Activated T-helper 2 cell treated with anti-CD3 and anti-CD28 coated beads, Interferon-gamma antibody, Interleukin-2, Interleukin-4, amounts not matched to agents 10 μg/mL and 5 μg/mL and 100 μg/mL, durations not matched to agents 14 hours and 24 hours and 36 hours (primary cell): ENCODE measurements at places on chromosomes 2 and 18.
A peak's percentile ranks its signal among the peaks of the same experiment; 100 is the strongest.

GRCh38 chr2:46390036-46390435 is 89.3 kb upstream of the TMEM247 start:
- no peak for DNase-seq

DNA sequence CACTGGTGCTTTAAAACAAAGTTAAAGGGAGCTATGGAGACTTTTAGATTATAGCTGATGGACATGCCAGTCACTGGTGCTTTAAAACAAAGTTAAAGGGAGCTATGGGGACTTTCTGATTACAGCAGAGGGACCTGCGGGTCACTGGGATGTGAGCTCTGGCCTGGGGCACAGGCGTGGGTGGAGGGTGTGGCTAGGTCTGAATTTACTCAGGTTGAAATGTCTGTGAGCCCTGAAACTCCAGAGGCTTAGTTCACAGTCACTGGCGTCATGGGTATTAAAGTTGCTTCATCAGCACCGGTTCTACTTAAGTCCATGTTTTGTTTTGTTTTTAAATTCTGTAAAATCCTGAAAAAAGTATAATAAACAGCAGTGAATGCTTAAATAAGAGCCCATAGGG is 49.0 kb upstream of the TMEM18 start:
- DNase-seq, result no peak

- DNase-seq, result no peak
These were observed 91.1 kb upstream of the MAPK4 start for GRCh38 chr18:50468807-50469206.

GRCh38 chr2:167860082-167860481 is 387.3 kb downstream of the STK39 start:
- DNase-seq, result no peak

GRCh38 chr2:103235283-103235682 is 473.5 kb downstream of the TMEM182 start:
- no peak for DNase-seq

GRCh38 chr2:29459445-29460179 is 344.4 kb downstream of the CLIP4 start:
- DNase-seq, result no peak

- DNase-seq, result no peak
These were observed 309.9 kb downstream of the NDUFA10 start for GRCh38 chr2:239715202-239715601.

DNA sequence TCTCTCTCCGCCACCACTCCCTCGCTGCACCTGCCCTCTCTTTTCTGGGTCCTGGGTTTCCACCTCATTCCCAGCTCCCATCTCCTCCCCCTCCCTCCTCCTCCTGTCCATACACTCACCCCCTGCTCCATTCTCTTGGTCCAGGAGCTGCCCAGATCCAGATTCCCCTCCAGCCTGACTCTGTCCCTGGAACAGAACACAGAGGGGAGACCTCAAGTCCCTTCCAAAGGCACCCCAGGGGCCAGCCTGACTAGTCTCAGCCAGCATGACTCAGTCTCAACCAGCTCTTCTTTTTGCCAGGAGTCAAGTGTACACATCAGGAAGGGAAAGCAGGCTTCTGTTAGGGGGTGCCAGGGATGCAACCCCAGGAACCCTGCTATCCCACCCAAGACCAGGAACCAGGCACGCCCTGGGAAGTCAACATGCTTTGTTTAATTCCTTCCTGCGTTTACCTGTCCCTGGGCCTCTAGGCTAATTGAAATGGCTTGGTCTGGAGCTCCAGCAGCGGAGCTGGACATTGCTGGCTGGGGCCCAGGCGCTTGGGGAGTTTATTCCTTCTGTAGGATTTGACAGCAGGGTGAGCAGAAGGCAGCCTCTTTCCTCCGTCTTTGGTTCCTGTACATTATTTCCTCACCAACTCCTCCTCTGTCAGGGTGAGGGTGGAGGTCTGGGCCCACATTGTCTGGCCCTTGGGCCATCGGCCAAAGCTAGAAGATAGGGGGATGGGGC is 28.4 kb upstream of the SELENOI start:
- DNase-seq, result no peak

DNA sequence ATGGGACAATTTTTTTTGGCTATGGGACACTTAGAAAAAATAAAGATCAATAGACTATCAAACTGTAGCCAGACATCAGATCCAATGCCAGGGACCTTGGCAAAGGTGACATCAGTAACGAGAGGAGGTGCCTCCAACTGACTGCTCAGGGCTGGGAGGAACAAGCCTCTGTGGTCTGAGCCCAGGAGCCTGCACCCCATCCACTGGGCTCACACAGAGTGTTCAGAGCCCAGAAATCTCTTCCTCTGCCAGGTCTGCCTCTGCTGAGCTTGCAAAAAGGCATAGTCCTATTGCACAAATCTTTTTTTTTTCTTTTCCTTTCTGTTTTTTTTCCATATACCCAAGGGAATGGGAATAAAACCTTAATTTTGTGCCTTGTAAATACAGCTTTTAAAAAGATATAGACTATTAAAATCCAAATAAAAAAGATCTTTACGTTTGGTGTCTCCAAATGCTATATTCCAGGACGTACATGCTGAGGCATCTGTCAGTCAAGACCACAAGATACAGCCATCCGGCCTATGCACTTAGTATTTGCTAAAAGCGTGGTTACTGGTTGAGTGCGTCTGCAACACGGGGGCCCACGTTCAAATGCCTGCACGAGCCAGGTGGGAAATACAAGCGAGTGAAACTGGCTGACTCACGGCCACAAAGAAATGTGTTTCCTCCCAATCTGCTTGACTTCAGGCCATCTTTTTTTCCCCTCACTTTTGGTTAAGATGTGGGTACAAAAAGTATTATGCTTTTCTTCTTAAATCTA is 7.8 kb upstream of the ARHGAP25 start:
- peak; percentile 77 for DNase-seq

DNA sequence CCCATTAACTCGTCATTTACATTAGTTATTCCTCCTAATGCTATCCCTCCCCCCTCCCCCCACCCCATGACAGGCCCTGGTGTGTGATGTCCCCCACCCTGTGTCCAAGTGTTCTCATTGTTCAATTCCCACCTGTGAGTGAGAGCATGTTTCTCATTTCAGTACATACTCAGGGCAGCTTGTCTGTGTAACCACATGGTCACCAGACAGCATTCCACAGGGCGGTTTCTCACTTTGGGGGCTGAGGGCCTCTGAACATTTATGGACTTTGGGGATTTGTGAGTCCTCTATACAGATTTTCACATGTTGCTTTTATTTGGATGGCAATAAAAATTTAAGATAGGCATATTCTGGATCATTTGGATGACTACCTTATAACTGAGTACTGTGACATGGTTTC is 84.0 kb downstream of the LYPD6B start:
- no peak for DNase-seq

GRCh38 chr2:5035057-5035488 is 657.1 kb upstream of the SOX11 start:
- no peak for DNase-seq

DNA sequence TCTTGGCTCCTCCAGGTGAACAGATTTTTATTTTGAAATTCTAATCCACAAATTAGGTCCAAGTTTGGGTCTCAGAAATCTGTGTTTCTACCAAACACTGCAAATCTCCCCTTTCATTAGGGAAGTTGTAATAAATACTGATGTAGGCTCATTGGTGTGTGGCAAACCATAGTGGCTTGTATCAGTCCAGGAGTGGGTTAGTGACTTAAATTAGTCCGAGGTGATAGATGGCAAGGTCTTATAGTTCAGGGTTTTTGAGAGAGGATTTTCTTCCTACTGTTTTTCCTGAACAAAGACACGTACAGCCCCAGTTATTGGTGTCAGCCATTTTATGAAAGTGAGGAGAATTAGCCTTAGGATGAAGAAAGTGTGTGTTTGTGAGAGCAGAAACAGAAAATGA is 74.6 kb downstream of the RPRM start:
- DNase-seq, result no peak

GRCh38 chr2:83224591-83225200 is 1234.4 kb downstream of the SUCLG1 start:
- no peak for DNase-seq

GRCh38 chr2:204748286-204748685 is 203.0 kb downstream of the PARD3B start:
- no peak for DNase-seq

- DNase-seq, result no peak
These were observed 34.5 kb upstream of the DSEL start for GRCh38 chr18:67550872-67551520.

- DNase-seq, result no peak
These were observed 55.2 kb upstream of the TRIB2 start for GRCh38 chr2:12661489-12661888.

- no peak for DNase-seq
These were observed 212.2 kb upstream of the THUMPD2 start for GRCh38 chr2:39991298-39991697.

DNA sequence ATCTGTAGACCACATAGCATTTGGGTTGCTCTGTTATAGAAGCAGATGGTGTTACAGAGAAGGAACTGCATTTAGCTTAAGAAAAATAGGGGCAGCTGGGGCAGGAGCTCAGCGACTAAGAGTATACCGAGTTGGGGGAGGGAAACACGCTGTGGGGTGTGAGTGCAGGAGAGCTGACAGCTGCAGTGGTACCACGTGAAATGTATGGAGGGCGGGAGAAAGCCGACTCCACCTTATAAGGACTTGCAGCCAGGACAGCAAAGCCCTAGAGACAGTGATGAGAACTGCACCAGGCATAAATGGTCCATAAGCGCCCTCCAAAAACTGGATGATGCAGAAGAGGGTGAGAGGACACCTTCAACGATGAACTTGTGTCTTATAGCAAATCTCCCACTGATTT is 237.6 kb downstream of the PRKCE start:
- DNase-seq, result peak; percentile 20

DNA sequence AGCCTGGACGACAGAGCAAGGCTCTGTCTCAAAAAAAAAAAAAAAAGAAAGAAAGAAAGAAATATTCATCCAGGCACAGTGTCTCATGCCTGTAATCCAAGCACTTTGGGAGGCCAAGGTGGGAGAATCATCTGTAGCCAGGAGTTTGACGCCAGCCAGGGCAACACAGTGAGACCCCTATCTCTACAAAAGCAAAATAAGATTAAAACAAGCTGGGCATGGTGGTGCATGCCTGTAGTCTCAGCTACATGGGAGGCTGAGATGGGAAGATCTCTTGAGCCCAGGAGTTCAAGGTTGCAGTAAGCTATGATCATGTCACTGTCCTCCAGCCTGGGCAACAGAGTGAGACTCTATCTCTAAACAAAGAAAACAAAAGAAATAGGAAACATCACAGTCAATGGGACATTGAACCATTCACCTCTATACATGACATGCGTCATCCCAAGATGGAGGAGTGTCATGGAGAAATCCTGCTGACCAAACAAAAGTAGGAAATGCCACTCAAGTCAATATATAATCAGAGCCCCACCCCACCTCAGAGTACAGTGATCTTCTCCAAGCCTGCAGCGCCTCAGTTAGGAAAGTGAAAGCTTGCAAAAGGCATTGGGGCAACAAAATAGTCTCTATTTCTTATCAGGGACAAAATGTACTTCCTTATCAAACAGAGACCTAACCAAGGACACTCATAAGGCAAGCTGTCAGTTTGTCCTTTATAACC is 9.8 kb downstream of the FEV start:
- no peak for DNase-seq

DNA sequence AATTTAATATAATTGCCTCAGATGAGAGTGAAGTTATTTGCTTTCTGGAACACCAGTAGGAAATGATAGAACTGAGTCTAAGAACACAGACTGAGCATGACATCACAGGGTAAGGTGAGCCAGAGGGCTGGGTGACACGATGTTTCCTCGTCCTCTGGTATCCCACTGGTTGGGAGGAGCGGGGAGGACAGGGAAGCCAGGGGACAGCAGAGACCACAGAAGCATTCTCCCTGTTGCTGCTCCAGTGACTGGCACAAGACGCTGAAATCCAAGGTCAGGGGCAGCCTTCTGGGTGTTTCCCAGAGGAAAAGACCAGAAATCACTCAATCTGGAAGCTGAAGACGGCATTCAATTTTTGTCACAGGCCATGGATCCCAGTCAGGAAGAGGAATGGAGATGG is 363.4 kb upstream of the SOX11 start:
- DNase-seq, result no peak
